Motor neuron (in vitro differentiated cells): ENCODE measurements at places on chromosomes 6 and 20. TPM values are rescaled to one million over a fixed set of nuclear protein-coding genes. Genes with fewer than 3 reads are reported as not detected.

The ANKRD66 gene
- total RNA-seq = 1.6 and 2.7 TPM in 2 replicates

The FOXP4 gene
- 18.5 and 22.1 TPM in 2 replicates for total RNA-seq

The PRKN gene
- 1.6 and 2.5 TPM in 2 replicates for total RNA-seq

The UST gene
- 7.6 and 7.8 TPM in 2 replicates for total RNA-seq

The HTR1B gene
- total RNA-seq = 0.60 and 1.1 TPM in 2 replicates

The OOEP gene
- not detected in 2 replicates for total RNA-seq

The KCNQ5 gene
- total RNA-seq = 14.9 and 18.1 TPM in 2 replicates

The HLA-DOB gene
- total RNA-seq = not detected in 2 replicates

The HLA-DPA1 gene
- total RNA-seq = 5.8 and 6.9 TPM in 2 replicates

The DEFB124 gene
- total RNA-seq = not detected in 2 replicates

The HRH3 gene
- total RNA-seq = 0.30 and 0.49 TPM in 2 replicates

The POU3F2 gene
- total RNA-seq = 16.3 and 19.2 TPM in 2 replicates

The NMBR gene
- total RNA-seq = 0.68 TPM in 1 of 2 replicates, not detected in the other

The HLA-F gene
- 141 and 155 TPM in 2 replicates for total RNA-seq

The DEFB129 gene
- not detected in 2 replicates for total RNA-seq

The TRIM39 gene
- total RNA-seq = 11.3 and 11.7 TPM in 2 replicates

The OVOL2 gene
- not detected in 2 replicates for total RNA-seq

The DEFB114 gene
- total RNA-seq = not detected in 2 replicates

The PTK6 gene
- 0.46 and 0.71 TPM in 2 replicates for total RNA-seq

The PRR18 gene
- 0.62 TPM in 1 of 2 replicates, not detected in the other for total RNA-seq

The CFB gene
- total RNA-seq = 25.8 and 52.7 TPM in 2 replicates

The SOX4 gene
- 4.1 and 4.5 TPM in 2 replicates for total RNA-seq

The SEC23B gene
- total RNA-seq = 56.8 and 62.6 TPM in 2 replicates

The BPIFB4 gene
- total RNA-seq = not detected in 2 replicates

The IMPG1 gene
- total RNA-seq = 0.26 and 0.56 TPM in 2 replicates

The NOTCH4 gene
- 4.3 and 4.7 TPM in 2 replicates for total RNA-seq

The SLC22A2 gene
- total RNA-seq = 0.66 and 1.1 TPM in 2 replicates

The KHDC1L gene
- not detected in 2 replicates for total RNA-seq

The PBOV1 gene
- total RNA-seq = 1.5 and 1.8 TPM in 2 replicates

The SIRPD gene
- total RNA-seq = 0.28 and 0.39 TPM in 2 replicates

The ALDH5A1 gene
- 4.1 and 5.6 TPM in 2 replicates for total RNA-seq

The PTK7 gene
- total RNA-seq = 110 and 145 TPM in 2 replicates
